ENCODE measurements at places on chromosomes 11 and 22. TPM values are rescaled to one million over a fixed set of nuclear protein-coding genes. Genes with fewer than 3 reads are reported as not detected.
A peak's percentile ranks its signal among the peaks of the same experiment; 100 is the strongest.

Gene C1QTNF5
- not detected for total RNA-seq

Gene RIBC2
- 4.5 TPM for total RNA-seq

Gene DBX1
- not detected for total RNA-seq

Gene TCN2
- 11.0 TPM for total RNA-seq

DNA sequence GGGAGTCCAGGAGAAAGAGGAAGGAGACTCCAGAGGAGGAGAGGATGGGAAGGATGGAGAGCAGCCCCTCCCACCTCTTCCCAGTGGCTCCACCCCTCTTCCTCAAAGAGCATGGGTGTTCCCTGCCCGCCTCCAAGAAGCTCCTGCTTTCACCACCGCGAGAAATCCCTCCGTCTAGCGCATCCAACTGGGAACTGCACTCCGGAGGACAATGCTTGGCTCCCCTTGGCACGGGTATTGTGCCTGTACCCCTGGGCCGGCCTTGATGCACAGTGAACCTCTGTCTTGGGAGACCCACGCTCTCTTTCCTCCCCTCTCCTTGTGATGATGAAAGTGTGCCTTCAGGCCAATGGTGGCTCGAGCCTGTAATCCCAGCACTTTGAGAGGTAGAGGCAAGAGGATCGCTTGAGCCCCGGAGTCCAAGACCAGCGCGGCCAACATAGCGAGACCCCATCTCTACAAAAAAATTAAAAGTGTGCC, 14.9 kb upstream of the ADA2 start:
- no peak for DNase-seq

DNA sequence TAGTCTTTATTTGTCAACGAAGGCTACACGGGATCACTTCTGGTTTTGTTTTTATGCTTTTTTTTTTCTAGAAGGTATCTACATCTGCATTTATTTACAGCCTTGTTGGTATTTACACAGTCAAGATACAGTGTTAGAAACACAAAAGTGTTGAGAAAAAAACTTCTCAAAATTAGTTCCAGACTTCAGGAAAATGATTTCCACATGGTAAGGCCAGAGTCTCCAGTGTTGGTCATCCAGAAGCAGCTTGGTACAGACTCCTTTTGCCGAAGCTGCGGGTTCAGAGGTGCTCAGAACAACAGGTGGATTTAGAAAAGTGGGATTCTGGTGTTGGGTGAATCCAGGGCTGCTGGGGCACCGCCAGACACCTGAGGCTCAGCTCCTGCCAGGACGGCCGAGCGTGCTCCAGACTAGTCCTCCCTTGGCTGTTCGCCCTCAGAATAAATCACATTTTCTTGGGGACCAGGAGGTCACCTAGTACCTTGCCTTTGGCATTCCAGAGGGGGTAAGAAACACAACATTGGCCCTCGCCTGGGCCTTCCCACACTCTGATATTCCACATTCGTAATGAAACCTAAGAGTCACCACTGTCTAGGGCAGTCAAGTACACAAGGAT, 78.7 kb upstream of the NARS2 start:
- no peak for DNase-seq

- DNase-seq, result no peak
Observed at GRCh38 chr11:21122523-21122922, 453.1 kb downstream of the NELL1 start.

DNA sequence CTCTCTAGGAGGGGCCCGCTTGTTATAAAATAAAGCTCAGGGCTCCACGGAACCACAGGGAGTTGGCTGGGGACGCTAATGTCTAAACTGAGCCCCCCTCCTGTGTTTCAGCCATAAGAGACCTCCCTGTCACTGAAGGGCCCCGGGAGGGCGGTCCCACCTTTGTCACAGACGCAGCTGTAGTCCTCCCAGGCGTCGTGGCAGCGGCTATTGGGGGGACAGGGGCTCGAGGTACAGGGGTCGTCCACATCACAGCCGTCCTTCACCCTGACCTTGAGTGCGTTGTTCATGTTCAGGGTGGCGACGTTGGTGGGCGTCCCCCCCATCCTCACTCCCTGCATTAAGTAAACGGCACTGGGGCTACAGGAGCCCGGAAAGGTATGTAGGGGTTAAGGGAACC, 62.0 kb downstream of the TRMU start:
- DNase-seq, result no peak

- DNase-seq, result peak; percentile 45
Observed at GRCh38 chr22:30969532-30970355, 679 bp downstream of the TUG1 start.

- peak; percentile 83 for DNase-seq
Observed at GRCh38 chr22:37999640-38000272, 15.4 kb upstream of the SOX10 start.

DNA sequence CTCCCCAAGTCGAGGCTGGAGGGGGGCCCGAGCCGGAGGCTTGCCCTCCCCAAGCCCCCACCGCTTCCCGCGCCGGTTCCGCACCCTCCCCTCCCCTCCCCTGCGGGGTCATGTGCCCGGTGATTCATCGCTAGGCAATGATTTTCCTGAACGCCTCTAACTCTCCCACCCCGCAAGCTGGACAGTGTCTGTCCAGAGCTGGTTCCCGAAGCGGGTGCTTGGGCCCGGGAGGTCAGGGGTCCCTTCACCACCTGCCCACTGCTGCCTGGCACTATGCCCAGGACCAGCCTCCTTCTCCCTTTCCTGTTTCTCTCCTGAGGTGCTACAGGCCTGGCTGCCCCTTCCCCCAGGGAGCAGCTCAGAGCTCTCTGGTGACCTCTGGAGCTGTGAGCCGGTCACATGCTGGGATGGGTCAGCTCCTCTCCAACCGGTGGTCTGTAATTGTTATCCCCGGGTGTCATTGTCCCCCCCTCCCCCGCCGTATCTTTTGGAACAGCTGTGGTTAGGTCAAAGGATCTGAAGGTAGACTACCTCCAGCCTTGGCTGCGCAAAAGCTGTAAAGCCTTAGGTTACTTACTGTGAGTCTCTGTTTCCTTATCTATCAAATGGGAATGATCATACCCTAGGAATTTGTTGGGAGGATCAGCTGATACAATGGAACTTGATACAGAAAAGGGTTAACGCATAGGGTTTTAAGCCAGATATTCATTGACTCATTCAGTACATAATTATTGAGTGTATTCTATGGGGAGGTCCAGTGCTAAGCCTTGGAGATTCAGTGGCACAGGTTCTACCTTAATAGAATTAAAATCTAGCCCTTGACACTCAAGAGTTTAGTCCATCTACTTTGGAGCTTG, 753 bp downstream of the STX3 start:
- DNase-seq, result peak; percentile 90

GRCh38 chr11:60170566-60170965, 12.3 kb downstream of the MS4A6A start:
- DNase-seq, result peak; percentile 37

DNA sequence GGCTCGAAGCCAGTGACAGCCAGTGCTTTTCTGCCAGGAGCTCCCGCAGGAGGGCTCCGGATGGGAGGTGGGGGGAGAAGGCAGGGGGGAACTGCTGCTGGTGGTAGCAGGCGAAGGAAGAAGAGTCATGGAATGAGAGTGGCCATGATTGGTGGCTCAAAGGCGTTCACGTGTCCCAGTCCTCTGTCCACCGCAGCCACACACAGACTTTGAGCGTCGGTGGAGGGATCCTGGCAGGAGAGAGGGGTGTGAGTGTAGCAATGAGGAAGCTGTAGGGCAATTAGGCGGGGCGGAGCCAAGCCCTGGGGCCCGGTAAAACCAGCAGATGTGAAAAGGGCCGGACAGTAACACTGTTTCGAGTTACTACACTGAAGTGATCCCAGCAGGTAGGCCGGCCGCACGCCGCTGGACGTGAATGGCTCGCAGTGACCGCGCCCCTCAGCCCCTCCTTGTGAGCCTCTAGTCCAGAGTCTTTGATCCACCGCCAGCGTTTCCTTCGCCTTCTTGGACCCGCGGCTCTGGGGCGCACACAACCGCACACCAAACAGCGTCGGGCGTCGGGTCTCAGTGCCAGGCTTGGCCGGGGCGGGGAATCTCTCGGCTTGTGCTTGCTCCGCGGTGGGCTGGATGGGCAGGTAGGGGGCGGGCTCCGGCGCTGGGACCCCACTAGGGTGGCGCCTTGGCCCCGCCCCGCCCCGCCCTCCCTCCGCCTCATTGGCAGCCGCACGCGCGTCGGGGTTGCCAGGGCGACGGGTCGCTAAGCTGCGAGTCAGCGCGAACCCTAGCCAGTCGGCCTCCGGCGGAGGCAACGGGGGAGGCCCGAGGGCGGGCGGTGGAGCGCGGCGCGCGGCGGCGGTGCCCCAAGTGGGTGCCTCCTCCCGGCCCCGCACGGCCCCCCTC, at the start of gene LRRC10B:
Gene LRRC10B, plus strand, starts transcription at position 788 of the 900 bp plus-strand sequence. CDS start 250 bp downstream, outside the sequence.
- DNase-seq, result peak; percentile 49

GRCh38 chr11:66124564-66124963, 54.5 kb downstream of the PACS1 start:
- DNase-seq, result no peak

DNA sequence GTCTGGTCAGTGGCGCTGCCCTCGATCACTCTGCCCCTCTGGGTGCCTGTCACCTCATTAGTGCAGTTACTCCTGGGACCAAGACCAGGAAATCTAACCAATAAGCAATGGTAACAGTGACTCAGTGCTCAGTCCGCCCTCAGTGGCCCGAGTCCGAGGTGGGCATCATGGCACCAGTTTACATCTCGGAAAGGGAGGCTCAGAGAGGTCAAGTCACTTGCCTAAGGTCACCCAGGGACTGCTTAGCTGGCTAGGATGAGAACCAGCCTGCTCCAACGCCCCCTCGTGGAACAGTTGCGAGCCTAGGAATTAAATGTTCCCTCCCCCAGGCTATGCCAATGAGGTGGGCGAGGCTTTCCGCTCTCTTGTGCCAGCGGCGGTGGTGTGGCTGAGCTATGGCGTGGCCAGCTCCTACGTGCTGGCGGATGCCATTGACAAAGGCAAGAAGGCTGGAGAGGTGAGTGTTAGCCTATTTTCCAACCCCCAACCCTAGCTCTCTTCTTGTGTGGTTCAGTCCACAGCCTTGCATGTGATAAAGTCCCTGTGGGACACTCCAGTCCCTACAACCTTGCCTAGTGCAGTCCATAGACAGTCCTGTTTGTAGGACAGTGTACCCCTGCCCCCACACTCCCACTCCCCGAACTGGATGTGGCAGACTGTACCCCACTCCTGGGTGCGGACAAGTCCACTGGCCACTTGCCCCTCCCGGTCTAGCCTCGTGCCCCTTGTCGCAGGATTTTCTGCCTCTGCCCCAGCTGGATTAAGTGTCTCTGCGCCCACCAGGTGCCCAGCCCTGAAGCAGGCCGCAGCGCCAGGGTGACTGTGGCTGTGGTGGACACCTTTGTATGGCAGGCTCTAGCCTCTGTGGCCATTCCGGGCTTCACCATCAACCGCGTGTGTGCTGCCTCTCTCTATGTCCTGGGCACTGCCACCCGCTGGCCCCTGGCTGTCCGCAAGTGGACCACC, 1.1 kb downstream of the MTFP1 start:
- DNase-seq, result peak; percentile 89

DNA sequence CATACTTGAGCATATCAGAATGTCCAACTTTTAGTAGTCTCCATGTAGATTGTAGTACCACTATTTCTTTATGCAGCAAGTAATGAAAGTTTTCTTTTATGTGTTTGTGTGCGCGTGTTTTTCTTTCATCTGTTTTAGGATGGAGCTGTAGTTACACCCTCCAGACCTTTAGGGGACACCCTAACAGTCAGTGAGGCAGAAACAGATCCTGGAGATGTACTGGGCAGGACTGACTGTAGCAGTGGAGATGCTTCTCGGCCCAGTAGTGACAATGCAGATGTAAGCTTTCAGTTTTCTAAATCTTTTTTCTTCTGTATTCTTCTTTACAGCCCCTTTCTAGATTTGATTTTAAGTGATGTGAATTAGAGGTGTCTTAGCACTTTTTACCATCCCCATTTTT, 79.9 kb upstream of the GRIK4 start:
- no peak for DNase-seq

DNA sequence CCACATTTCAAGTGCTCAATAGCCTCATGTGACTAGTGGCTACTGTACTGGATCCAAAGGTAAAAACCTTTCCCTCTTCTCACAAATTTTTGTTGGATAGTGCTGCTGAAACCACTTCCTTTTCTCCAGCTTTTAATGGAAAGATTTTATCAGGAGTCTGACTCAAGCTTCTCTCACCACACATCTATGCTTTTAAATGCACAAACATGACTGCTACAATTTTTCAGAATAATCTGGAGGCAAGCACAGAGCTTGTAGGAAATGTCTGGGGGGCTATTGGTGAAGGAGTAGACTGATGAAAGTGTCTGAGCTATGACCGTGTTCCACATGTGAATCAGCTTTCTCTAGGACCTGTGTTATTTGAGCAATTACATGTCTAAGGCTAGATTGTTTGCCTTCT, 101.1 kb upstream of the FAT3 start:
- no peak for DNase-seq

DNA sequence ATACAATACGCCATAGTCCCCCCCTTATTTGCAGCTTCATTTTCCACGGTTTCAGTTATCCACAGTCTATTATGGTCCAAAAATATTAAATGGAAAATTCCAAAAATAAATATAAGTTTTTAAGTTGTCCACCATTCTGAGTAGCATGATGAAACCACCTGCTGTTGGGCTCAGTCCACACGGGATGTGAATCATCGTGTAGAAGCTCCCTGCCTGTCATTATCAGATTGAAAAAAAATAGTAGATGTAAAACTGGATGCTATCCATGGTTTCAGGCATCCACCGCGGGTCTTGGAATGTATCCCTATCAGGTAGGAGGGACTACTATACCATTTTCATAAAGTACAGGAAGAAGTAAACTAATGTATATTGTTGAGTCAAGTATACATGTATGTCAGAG, 127.4 kb downstream of the TTC17 start:
- no peak for DNase-seq

- DNase-seq, result no peak
Observed at GRCh38 chr11:73565804-73566203, 32.1 kb downstream of the FAM168A start.
